ENCODE measurements at places on chromosomes 6 and 20.

DNA sequence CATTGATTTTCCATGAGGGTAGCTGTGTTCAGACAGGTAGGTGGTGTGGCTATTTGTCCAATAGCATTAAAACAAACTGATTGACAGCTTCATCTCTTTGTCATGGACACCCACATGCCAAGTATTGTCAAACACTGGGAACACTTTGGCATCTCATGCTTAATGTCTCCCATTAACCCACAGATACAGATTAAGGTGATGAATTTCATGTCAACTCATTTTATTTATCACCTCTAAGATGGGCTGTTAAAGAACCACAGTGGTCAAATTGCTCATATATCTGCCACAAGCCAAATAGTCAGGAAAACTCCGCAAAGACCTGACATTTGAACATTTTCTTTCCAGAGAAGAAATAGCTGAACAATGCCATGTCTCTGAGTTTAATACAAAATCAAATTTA, 139.1 kb upstream of the SPTLC3 start:
- DNase-seq: no peak

GRCh38 chr6:52375780-52376556, 14.0 kb downstream of the PAQR8 start:
- no peak for DNase-seq

- no peak for DNase-seq
Measured at GRCh38 chr20:33843854-33844253, 32.7 kb downstream of the CHMP4B start.

GRCh38 chr6:20402342-20403069, 827 bp downstream of the E2F3 start:
- DNase-seq: no peak

- DNase-seq: no peak
Measured at GRCh38 chr20:60349418-60349817, 391.2 kb downstream of the CDH26 start.

DNA sequence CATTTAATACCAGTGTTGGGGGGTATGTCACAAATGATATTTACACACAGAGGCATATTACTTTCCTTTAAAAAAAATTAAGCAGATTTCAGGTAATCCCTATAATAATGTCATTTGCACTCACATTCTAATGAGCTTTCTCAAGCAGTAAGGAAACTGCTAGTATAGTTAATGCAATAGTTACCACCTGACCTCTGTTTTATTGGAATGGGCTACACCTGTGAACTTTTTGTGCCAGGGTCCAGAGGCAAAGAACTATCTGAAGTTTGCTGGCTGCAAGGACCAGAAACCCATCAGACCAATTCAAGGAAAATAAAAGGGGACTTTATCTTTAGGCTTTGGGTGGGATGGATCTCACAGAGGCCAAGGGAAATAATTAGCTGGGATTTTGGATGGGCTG, 2.9 kb upstream of the ZHX3 start:
- DNase-seq: no peak

Data from AG09309 (cell line).